ENCODE measurements at places on chromosomes 6 and 20.

- DNase-seq, result no peak
These were observed 578 bp downstream of the RGL2 start for GRCh38 chr6:33297956-33298772.

- no peak for DNase-seq
These were observed 235.1 kb downstream of the CLIC5 start for GRCh38 chr6:45780523-45780922.

GRCh38 chr6:80527552-80528052 is 421.1 kb downstream of the BCKDHB start:
- DNase-seq, result no peak

DNA sequence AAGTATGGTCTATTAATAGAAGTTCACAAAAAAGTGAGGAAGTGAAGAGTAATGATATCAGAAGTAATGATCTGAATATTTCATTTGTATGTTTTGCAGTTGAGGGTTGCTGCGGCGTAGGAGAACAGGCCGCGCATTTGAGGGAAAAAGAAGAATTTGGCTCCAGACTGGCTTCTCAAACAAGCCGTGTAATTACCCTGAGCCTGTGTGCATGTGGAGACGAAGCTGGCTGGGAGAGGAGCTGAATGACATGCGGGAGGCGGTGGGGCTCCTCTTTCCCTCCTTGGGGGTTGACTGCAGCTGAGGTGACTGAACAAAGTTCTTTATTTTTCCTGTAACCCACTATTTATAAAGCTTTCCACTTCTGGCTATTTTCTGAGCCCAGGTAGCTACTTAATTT is 115.5 kb upstream of the AFDN start:
- no peak for DNase-seq

GRCh38 chr6:45791211-45792168 is 224.2 kb downstream of the CLIC5 start:
- no peak for DNase-seq
